ENCODE measurements at places on chromosomes 3 and 15.

DNA sequence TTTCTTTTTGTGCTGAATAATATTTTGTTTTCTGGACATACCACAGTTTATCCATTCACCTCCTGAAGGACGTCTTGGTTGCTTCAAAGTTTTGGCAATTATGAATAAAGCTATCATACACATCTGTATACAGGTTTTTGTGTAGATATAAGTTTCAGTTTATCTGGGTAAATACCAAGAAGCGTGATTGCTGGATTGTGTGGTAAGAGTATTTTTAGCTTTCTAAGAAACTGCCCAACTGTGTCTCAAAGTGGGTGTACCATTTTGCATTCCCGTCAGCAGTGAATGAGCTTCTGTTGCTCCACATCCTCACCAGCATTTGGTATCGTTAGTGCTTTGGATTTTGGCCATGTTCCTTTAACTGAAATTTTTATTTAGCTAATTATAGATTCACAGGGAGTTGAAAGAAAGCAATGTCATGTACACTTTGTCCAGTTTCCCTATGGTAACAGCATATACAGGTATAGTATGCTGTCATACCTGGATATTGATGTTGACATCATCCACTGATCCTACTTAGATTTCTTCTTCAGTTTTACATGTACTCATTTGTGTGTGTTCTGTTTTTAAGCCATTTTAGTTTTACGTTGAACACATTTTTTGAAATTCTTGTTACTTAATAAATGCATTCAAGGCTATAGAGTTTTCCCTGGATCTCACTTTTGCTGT is 11.9 kb downstream of the ARID3B start:
- no peak for DNase-seq

DNA sequence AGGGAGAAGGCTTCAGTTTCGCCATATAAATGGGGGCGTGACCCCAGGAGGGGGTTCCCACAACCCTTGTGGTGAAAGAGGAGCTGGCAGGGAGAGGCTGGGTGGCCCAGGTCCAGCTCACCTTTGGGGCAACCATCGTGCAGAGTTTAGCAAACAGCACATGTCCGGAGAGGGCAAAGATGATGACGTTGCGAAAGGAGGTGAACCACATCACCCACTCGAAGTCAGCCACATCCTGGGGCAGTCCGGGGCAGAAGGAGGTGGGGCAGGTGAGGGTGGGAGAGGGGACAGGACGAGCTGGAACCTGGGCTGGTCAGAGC is 3.7 kb downstream of the HHATL start:
- DNase-seq: no peak

DNA sequence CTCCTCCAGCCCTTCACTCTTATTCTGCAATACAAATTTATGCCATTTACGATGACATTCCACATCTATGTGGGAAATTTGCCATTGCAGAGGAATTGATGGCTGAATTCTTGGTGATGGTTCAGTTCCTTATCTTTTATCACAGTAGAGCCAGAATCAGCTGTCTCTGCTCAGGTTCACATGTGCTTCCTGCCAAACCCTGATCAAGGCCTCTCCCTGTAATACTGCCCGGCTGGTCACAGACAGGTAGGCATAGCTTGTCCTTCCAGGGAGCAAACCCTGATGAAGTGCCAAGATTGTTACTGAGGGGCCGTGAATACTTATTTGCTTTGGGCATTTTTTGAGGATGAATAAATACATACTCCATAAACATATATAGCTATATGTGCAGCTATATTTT is 450.0 kb downstream of the NSUN3 start:
- no peak for DNase-seq

GRCh38 chr3:16298891-16299290 is 33.9 kb downstream of the OXNAD1 start:
- no peak for DNase-seq

GRCh38 chr3:131739211-131739610 is 236.4 kb upstream of the MRPL3 start:
- DNase-seq: no peak

DNA sequence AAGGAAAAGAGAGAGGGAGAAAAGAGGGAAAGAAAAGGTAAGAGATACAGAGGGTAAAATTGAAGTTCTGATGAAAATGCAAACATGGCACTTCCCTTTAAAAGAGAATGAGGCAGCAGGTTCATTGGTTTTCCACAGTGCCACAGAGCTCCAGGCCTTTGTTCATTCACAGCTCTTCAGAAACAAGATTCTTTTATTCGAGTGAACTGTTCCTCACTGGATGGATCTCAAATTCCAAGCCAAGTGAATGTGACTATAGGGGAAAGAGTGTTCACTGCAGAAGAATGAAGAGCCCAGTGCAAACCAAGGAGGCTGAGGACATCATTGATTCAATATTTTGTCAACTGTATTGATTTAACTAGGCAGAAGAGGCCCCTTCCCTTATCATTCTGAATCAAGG is 280.3 kb upstream of the PROK2 start:
- DNase-seq: no peak
